GM04504 (cell line): ENCODE measurements at places on chromosomes 7 and 10.

GRCh38 chr7:89073776-89074175 lies 278.2 kb upstream of the TEX47 start:
- no peak for DNase-seq

- peak; percentile 8 for DNase-seq
Measured at GRCh38 chr7:94509264-94509886, at the start of gene CASD1. Gene CASD1 (plus strand): TSS chr7:94509809. CDS start chr7:94510085, 276 bp downstream.

DNA sequence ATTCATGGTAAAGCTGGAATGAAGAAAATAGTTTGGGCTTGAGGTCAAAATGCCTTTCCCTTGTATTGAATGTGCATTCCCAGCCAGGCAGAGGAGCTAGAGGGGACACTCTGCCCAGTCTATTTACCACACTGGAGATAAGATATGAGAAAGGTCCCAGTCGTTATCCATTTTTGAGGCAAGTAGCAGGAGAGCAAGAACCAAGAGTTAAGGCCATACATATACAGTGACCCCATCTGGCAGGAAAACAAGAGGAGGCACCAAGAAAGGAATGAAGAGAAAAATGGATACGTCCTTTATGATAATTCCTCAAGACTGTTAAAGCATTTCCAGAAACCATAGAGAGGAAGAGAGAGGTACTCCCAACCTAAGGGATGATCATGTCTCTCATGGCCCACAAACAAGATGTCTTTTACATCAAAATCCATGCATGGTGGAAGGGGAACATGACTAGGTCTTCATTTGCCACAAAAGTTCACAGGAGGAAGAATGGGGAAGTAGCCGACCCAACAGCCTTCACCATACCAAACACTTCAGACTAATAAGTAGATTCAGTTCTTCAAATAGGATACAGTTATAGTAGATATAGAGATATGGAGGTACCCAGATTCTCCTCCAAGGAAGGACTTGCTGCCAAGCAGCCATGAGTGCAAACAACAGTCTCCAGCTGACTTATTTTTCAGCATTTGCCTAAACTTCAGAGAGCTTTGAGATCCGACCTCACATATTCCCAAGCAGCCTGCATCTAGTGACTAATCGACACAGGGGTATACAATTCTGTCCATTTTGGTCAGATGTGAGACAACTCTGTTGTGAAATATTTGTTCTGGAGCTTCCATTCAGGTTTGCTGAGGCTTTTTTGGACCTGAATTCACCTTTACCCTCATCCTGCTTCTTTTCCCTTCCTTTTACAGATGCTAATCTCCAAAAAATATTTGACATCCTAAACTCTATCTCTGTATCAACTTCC lies 61.1 kb upstream of the CCDC71L start:
- DNase-seq, result no peak

DNA sequence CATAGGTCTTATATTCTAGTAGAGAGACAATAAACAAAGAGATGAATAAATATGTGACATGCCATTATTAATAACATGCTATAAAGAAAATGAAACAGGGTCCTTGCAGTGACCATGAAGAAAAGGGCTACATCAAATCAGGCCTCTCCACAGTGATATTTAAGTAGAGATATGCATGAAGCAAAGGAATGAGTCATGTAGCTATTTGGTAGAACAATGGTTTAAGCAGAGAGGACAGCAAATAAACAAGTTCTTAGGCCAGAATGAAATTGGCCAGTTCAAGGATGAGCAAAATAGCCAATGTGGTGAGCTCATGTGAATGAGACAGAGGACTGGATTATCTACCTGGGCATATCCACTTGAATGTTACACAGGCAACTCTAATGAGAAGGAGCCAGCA lies 172.2 kb upstream of the FERD3L start:
- DNase-seq, result no peak

- no peak for DNase-seq
Measured at GRCh38 chr10:65196111-65196510, 1674.9 kb downstream of the REEP3 start.

- peak; percentile 82 for DNase-seq
Measured at GRCh38 chr7:27179503-27180430, 5.3 kb downstream of the HOXA11 start.

DNA sequence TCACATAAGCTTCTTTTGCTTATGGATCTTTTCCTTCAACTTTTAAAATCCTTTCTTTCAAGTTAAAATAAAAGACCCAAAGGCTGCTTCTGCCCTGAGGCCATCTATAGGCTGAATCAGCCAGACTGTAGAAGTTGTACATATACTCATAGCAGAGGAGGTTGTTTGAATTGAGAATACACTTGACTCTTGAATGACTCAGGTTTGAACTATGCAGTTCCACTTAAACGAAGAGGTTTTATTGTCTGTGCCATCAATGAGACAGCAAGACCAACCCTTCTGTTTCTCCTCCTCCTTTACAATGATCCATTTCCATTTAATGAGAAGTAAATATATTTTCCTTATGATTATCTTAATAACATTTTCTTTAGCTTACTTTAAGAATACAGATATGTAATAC lies 5.8 kb downstream of the ZNF365 start:
- DNase-seq, result peak; percentile 29

GRCh38 chr7:117997862-117998825 lies 124.9 kb upstream of the CTTNBP2 start:
- no peak for DNase-seq

DNA sequence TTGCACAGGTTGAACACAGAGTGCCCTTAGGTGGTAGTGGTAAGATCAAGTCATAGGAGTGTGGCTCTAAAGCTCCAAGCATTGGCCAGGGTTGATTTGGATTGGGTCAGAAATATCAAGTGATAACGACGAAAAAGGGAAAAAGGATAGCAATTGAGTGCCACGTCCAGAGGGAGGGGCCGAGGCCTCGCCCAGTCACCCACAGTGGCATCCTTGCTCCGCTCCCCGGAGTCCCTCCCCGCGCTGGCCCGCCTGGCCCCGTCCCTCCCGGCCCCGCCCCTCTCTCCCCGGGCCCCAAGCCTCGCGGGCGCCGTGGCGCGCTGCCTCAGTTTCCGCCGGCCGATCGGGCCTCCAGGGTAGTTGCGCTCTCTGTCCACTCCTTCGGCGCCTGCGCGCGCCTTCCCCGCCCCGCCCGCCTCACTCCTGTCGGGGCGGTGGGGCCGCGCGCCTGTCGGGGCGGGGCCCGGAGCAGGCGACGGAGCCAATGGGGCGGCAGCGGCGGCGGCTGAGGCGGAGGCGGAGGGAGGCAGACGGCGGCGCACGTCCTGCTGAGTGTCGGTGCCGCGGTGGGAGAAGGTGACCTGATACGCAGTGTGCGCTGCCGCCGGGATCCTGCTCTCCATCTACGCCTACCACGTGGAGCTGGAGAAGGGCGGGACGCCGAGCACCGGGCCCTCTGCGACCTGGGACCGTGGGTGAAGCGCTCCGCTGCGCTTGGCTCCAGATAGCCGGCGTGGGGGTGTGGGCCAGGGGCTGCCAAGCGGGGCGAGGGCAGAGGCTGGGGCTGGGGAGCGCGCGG lies 209.1 kb upstream of the ZNF722 start:
- DNase-seq, result no peak

- DNase-seq, result no peak
Measured at GRCh38 chr10:22034333-22034732, 30.8 kb upstream of the DNAJC1 start.

DNA sequence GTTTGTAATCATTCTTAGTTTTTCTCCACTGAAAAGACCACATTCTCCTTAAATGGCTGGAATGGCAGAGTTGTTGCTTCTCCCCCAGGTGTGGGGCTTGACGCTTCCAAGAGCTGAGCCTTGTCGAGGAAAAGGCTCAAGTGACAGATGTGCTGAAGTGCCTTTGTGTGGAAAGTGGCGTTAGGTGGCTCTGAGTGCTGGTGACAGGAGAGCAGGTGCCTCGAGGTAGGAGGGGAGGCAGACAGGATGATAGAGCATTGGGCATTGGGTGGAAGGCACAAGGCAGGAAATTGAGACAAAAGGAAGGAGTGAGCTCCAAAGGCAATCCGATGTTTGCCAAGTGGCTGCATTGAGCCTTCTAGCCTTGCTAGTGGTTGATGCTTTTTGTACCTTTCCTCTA lies 6.7 kb downstream of the KIAA1217 start:
- DNase-seq, result no peak

GRCh38 chr7:152006336-152006735 lies 19.1 kb upstream of the GALNT11 start:
- DNase-seq, result no peak

- DNase-seq, result no peak
Measured at GRCh38 chr10:127349737-127350136, 153.3 kb upstream of the INSYN2A start.

GRCh38 chr10:131022981-131023380 lies 288.5 kb downstream of the TCERG1L start:
- DNase-seq, result no peak

DNA sequence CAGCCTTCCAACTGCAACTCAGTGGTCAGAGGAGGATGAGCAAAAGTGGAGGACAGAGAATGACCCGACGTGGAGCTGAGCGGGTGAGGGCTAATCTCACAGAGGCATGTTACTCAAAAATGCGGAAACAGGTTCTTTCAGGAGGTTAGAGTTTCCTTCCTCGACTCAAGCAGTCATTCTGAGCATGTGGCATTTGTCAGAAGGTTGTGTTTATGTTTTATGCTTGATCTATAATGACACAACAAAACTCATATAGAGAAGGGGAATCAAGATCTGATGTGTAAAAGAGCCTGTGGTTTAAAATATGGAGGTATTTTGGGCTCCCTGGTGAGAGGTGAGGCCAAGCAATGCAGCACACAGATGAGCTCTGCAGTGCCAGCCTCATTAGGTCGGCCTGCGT lies 311.4 kb downstream of the ADARB2 start:
- no peak for DNase-seq

- DNase-seq, result no peak
Measured at GRCh38 chr7:78587443-78588044, 789.0 kb downstream of the PHTF2 start.

GRCh38 chr10:11553773-11554381 lies 57.6 kb downstream of the USP6NL start:
- no peak for DNase-seq

GRCh38 chr10:3464760-3465405 lies 292.3 kb upstream of the PITRM1 start:
- no peak for DNase-seq

GRCh38 chr10:27399871-27400270 lies 104.2 kb upstream of the RAB18 start:
- no peak for DNase-seq

- no peak for DNase-seq
Measured at GRCh38 chr10:20041931-20042330, 225.7 kb downstream of the PLXDC2 start.

DNA sequence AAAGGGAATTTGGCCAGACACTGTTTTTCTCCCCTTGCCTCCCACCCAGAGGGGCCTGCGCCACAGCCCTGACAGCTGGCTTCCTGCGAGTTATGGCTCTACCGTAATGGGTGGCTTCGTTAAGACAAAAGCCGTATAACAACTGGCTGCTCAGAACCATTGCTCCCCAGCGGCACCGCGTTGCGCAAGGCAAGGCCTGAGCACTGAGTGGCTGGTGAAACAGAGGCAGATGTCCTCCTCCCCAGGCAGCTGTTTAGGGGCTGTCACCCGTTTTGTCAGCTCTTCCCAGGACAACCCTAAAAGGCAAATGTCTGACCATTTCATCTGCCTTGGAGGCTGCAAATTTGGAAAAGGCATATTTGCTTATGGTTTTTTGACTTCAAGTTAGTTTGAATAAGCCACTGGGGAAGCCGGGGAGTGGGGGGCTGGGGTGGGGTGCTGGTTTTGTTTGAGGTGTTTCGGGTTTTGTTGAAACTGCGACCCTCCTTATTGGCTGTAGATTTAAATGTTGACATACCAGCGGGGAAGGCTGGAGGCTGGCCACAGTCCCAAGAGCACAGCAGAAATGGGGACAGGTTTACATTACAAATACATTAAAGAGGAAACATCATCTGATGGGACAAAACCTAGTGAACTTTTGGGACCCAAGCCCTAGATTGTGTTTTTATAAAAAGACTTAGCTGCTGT lies 681 bp upstream of the SPOCK2 start:
- peak; percentile 3 for DNase-seq

DNA sequence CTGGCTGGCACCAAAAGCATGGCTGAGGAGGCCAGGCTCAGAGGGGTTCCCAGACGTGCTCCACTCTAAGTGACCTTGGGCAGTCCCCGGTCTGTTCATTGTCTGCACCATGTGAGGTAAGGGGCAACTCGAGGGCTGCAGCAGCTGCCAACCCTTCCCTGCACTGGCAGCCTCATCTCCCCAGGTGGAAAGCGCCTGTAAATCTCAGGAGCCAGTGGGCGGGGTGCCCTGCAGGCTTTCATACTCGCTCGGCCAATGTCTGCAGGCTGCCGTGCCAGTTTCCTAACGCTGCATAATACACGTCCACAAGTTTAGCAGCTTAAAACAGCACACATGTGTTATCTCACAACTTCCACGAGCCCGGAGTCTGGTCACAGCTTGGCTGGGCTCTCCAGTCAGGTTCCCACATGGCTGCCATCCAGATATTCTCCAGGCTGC lies 12.6 kb upstream of the GDF10 start:
- DNase-seq, result no peak

DNA sequence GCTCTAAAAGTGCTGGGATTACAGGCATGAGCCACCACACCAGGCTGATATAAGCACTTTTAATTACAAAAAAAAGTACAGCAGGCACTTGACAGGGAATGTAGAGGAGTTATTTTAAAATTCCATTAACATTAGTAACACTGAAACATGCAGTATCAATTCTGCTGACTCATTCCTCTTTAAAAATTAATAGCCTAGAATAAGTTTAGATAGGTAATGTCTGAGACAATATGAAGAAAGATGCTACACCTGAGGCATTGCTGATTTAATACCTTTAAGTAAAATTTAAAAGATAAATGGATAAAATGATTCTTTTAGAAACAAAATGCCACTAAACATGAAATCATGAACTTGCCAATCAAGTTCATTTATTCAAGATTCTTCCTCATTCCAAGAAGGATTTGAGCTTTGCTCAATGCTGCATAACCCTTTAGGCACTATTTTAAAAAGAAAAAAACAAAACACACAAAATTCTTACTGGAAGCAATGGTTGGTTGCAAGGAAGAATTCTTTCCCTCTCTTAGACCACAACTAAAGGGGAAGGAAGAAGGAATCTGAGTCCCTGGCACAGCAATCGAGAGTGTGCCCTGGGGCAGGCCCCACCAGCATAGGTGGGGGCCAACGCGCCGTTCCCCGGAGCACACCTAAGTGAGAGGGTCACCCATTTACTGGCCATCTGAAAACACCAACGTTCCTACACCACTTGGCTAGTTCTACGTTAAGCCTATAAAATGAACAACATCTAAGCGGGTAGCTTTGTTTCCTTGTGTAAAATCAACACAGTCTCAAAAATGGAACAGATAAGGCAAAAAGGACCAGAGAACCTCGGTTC lies 26.6 kb downstream of the ESYT2 start:
- DNase-seq, result no peak

DNA sequence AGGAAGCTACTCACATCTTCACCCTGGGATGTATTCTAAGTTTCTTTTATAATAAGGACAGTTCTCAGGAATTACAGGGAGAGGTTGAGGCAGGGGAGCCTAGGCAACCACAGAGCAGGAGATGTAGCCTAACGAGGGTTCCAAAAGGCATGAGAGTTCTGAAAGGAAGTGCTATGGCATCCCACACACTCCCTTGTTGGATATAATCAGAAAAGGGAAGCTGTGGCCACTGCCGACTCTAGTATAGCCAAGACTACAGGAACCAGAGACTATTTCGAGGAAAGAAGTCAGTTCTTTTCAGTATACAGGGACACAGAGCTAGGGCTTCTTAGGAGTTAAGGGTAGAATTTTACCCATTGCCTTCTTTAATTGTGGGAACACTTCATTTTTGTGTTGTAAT lies 11.0 kb downstream of the PRR15 start:
- DNase-seq, result no peak
